ENCODE measurements at places on chromosomes 12 and 14. TPM values are rescaled to one million over a fixed set of nuclear protein-coding genes. Genes with fewer than 3 reads are reported as not detected.

Gene CLEC9A
- not detected for total RNA-seq

Gene BATF
- total RNA-seq = 1.0 TPM

Gene AP1G2
- 8.4 TPM for total RNA-seq

Gene MAPK1IP1L
- 20.9 TPM for total RNA-seq

Gene DPPA3
- not detected for total RNA-seq

Gene OR4M1
- total RNA-seq = not detected

Gene CLEC2B
- 2.6 TPM for total RNA-seq

Gene APOLD1
- total RNA-seq = 9.9 TPM

Gene SPTLC2
- 20.4 TPM for total RNA-seq

Gene FSCB
- total RNA-seq = not detected

Gene KRT85
- 0.52 TPM for total RNA-seq

Gene METTL25
- total RNA-seq = 71.5 TPM

Gene RPS6KL1
- total RNA-seq = 3.1 TPM

Gene TMEM116
- 37.6 TPM for total RNA-seq

Gene PTPRO
- total RNA-seq = 2.1 TPM

Gene HCAR2
- total RNA-seq = 1.6 TPM

Gene KLC1
- total RNA-seq = 103 TPM

Gene RERGL
- total RNA-seq = 1.0 TPM

Gene REP15
- total RNA-seq = 1.0 TPM

Gene DACT1
- 32.4 TPM for total RNA-seq
